ENCODE measurements at places on chromosomes 3 and 15. TPM values are rescaled to one million over a fixed set of nuclear protein-coding genes. Genes with fewer than 3 reads are reported as not detected.

The RAB27A gene
- total RNA-seq = 14.9 TPM

The ANKRD34C gene
- not detected for total RNA-seq

The ACOX2 gene
- not detected for total RNA-seq

The SAMD7 gene
- total RNA-seq = not detected

The LTF gene
- total RNA-seq = not detected

The KY gene
- not detected for total RNA-seq

DNA sequence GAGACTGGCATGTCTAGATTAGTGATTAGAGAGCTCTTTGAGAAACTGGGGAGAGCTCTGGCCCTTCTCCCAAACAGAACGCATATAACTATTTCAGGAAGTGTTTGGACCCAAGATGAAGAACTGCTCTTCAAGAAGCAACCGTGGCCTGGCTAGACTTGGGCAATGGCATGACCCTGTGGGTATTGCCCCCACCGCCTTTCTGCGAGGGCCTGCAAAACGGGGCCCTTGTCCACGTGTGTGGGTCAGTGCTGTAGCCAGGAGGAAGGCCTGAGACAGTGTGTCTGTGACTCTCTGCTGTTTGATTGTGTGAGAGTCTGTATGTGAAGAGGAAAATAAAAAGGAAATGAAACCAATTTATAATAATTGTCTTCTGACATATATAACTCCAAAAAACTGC lies 42.5 kb downstream of the EEFSEC start:
- DNase-seq = no peak

GRCh38 chr3:89179355-89180001 lies 72.1 kb downstream of the EPHA3 start:
- DNase-seq = no peak

- DNase-seq = no peak
Measured at GRCh38 chr3:33377931-33378330, 62.3 kb downstream of the UBP1 start.

DNA sequence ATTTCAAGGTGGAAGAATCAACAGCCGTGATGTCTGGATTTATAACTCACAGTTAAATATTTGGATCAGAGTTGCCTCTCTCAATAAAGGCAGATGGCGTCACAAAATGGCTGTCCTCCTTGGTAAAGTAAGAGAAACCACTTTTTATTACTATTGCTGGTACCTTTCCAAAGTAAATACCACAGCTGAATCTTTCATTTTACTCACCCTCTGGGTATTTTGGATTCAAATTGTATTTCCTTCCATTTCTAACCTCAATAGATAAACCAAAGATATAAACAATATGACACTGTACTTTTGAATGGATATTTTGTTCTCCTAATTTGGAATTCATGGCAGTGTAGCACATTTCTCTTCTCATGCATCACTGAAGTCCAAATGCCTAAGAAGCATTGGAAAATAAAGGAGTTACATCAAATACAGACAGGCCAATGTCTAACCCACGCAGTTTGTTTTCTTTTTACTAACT lies 29.5 kb downstream of the KLHL24 start:
- no peak for DNase-seq

GRCh38 chr15:69679623-69680228 lies 227.1 kb downstream of the RPLP1 start:
- DNase-seq = no peak

DNA sequence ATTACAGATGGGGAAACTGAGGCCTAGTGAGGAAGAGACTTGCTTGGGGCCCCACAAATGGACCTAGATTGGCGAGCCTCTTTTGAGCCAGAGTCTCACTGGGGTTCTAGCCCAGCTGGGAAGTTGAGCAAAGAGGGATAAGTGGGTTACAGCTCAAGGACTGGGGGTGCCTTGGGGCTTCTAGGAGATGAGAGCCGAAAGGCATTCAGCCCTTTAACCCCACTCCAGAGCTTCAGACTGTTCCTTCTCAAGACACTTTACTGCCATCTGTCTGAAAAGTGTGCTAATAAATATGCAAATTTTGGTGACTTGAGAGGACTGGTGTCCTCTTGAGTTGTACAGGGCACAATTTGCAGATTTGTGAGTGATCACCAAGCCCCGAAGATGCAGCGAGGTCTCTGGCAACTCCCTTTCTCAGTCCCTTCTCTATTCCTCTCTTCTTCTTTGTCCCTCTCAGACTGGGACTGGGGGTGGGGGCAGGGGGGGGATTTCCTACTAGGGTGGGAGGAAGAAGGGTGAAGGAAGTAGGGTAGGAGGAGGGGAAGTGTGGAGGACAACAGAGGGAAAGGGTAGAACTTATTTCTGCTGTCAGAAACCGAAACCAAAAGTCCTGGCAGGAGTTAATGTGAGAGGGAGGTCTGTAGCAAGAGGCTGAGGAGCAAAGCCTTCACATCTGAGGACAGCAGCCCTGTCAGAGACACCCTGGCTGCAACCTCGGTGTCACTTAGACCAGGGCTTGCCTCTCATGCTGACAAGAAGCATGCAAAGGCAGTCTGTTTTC lies 16.2 kb upstream of the ANKDD1A start:
- DNase-seq = peak; percentile 39

DNA sequence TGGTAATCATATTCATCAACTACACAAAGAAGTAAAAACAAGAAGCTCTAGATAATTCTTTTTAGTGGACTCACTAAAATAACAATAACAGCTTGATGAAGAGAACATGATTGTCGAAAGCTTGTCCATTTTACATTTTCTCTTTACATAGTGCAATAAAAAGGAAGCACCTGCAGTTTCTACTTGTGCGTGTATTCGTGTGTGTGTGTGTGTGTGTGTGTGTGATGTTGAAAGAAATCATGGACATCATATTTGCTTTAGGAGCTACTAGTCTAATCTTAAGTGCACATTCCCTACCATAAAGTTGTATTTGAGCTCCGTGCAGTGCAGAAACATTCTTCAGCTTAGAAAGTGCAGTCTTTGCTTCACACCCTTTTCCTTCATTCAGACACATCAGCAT lies 288.8 kb downstream of the ZBTB20 start:
- no peak for DNase-seq

- no peak for DNase-seq
Measured at GRCh38 chr3:35638980-35639253, 408 bp upstream of the ARPP21 start.

- DNase-seq = no peak
Measured at GRCh38 chr3:121817753-121818152, 17.1 kb downstream of the IQCB1 start.

DNA sequence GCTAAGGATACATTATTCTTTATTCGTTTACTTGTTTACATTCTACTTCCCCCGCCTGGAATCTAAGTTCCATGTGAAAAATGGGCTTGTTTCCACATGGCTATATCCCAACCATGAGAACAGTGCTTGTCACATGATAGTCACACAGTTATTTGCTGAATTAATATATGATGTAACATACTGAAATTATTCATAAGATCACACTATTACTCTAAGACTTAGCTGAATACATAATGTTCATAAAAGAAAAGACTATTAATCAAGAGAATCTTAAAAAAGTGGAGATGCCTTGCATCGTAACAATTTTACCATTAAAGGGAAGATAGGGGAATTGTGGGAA lies 6.5 kb downstream of the PBRM1 start:
- DNase-seq = no peak

- no peak for DNase-seq
Measured at GRCh38 chr15:101372960-101373525, 78.0 kb upstream of the SNRPA1 start.

DNA sequence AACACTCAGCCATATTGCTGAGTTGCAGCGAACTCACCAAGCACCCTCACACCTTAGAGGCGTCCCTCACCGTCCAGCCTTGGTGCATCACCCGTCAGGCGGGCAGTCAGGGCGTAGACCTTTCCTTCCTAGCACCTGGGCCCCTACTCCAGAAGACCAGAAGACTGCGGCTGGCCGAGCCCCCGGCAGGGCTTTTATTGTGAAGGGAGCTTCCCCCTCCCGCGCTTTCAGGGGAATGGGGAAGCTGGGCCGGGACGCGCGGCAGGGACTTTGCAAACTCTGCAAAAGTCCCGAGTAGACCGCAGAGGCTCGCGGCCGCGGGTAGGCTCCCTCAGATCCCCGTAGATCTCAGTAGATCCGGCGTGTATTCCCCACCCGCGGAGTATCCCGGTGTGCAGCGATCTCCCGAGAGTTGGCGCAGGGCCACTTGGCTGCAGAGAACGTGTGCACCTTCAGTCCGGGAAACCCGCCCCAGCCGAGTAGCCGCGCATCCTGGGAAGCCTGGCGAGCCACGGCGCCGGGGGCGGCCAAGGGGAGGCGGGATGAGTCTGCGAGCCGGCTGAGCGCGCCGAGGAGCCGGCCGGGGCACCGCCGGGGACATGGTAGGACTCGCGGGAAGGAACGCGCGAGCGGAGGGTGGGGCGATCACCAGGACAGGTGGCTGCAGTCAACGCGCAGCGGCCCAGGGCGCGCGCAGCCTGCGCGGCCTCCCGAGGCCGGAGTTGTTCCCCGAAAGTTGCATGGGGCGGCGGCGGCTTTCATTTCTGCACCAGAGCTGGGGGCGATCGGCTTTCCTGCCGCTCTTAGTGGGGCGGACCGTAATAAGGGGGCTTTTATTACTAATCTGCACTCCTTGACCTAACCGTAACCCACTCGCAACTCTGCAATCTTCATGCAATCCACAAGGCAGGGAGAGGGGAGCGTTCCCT lies at the start of gene GASK1A:
TSS of gene GASK1A (plus strand) at position 268 of the 929 bp plus-strand sequence. CDS start at position 600, 332 bp downstream.
- peak; percentile 31 for DNase-seq

DNA sequence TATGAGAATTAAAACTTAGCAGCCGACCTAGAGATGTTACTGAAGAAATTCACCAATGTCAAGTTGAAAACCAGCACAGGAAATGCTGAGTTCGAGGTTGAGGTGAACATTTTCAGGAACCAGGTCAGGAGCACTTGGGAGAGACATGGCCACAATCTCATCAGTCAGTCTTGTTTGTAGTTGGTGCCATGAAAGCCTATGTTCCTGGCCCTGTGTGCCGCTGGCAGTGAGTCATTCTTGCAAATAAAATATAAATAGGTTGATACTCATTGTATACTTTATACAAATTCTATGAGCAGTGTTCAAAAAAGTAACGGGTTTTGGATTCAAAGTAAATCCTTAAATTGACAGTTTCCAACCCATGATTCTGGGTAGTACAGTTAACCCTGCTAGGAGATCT lies 1.5 kb upstream of the FSIP1 start:
- no peak for DNase-seq

DNA sequence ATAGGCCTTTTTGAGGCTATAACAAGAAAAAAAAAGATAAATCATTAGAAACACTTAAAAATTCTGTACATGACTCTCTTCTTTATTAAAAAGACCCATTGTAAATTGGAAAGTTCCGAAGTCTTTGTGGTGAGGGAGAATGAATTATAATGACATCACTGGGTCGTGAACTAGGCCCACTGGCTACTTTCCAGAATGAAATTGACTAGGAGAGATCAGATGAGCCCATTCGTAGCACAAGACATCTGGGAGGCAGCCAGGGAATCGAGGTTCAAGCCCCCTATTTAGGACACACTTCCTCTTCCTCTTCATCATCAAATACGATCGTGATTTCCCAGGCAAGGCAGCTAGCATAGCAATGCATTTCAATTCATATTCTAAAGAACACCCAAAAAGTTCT lies 889.8 kb upstream of the NR2F2 start:
- no peak for DNase-seq

DNA sequence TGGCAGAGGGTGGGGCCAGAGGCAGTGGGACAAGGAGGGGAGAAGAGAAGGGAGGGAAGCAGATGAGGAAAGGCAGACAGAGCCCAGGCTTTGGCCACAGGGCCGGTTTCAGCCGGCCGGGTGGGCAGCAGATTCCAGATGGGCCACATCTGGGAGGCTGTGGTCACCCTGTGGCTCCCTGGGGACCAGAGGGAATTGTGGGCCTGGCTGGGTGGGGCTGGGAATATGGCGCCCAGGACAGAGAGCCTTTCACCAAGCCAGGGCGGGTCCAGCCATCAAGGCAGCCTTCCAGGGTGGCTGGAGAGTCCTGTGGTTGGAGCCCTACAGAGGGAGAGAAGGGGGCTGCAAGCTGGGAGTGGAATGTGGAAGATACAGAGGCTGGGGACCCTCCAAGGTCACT lies 18.9 kb downstream of the PTH1R start:
- DNase-seq = no peak

DNA sequence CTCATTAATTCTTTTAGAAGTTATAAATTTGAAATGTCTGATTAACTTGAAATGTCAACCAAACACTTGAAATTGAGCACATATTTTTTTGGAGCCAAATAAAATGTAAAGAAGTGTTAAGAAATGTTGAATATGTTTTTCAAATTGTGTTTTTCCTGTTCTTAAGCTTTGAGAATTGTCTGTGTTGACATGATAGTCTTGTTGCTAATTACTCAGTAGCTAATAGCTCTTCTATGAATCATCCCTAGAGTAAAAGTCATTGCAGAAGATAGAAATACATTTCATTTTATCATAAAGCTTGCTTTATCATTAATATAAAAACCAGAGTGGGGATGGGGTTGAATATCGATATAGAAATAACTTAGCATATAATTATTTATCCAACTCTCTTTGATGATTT lies 41.9 kb upstream of the ABHD10 start:
- no peak for DNase-seq

GRCh38 chr3:16551342-16551976 lies 38.0 kb upstream of the RFTN1 start:
- DNase-seq = no peak
